ENCODE measurements at places on chromosomes 7 and 10. TPM values are rescaled to one million over a fixed set of nuclear protein-coding genes. Genes with fewer than 3 reads are reported as not detected.

Gene AMZ1
- total RNA-seq = 0.25 TPM

Gene CPXM2
- total RNA-seq = not detected

Gene CREB5
- 0.22 TPM for total RNA-seq

Gene AOAH
- 30.3 TPM for total RNA-seq
